Effector CD8-positive, alpha-beta T cell (primary cell): ENCODE measurements at places on chromosomes 3 and 15.

DNA sequence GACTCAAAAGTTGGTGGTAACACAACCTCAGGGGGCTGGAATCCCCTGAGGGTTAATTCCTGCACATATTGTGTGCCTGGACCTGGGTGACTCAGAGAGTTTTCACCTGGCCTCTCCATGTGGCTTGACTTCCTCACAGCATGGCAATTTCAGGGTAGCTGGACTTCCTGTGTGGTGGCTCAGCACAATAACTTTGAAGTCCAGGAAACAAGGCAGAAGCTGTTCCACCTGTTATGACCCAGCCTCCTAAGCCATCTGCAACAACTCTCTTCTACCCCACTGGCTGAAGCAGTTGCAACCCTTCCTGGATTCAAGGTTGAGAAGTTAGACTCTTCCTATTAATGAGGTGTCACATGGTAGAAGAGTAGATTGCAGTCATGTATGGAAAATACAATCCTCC is 58.4 kb downstream of the EDEM1 start:
- no peak for DNase-seq

DNA sequence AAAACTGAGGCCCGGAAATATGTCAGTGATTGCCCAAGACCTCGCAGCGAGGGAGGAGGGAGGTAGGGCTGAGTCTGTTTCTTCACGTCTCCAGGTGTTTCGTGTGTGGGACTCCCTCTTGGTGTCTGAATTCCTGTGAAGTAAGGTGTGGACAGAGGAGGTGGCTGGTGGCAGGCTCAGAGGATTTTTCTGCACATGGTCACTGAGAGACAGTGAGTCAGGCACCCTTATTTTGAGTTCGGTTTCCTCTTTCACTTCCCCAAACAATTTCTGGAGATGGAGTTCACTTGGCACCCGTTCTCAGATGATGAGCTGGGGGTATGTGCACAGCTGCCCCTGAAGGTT is 46.3 kb upstream of the VPS8 start:
- DNase-seq = no peak

GRCh38 chr15:55530861-55531313 is 22.9 kb upstream of the DNAAF4 start:
- no peak for DNase-seq

GRCh38 chr3:30462721-30463470 is 143.5 kb upstream of the TGFBR2 start:
- no peak for DNase-seq

- no peak for DNase-seq
These were observed 51.8 kb upstream of the DGKG start for GRCh38 chr3:186413615-186414415.

DNA sequence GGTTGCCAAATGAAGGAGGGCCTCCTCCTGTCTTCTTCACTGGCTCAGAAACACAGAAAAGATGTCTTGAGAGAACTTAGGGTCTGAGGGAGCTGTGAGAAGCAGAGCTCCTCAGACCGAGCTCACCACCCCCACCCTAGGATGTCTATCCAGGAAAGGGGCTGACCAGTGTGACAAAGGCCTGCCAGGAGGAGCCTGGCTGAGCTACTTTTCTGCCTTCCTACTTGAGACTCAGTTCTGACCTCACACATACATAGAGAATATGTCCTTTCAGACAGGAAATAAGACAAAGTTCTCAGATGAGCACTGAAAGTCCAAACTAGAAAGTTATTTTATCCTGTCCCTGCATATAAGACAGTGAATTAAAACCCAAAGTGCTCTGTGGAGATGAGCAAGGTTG is 54.5 kb downstream of the KIF9 start:
- no peak for DNase-seq
